ENCODE measurements at places on chromosomes 5 and 9. TPM values are rescaled to one million over a fixed set of nuclear protein-coding genes. Genes with fewer than 3 reads are reported as not detected.

The FGF1 gene
- total RNA-seq: 59.9 TPM

The CCL27 gene
- 0.41 TPM for total RNA-seq

The RAB3C gene
- total RNA-seq: 1.2 TPM

The FCN2 gene
- not detected for total RNA-seq

The CDH10 gene
- not detected for total RNA-seq

The AQP3 gene
- total RNA-seq: 13.6 TPM

The ADAMTSL1 gene
- total RNA-seq: 1.7 TPM

The NR3C1 gene
- total RNA-seq: 44.9 TPM
